ENCODE measurements at places on chromosomes 2 and 18.

DNA sequence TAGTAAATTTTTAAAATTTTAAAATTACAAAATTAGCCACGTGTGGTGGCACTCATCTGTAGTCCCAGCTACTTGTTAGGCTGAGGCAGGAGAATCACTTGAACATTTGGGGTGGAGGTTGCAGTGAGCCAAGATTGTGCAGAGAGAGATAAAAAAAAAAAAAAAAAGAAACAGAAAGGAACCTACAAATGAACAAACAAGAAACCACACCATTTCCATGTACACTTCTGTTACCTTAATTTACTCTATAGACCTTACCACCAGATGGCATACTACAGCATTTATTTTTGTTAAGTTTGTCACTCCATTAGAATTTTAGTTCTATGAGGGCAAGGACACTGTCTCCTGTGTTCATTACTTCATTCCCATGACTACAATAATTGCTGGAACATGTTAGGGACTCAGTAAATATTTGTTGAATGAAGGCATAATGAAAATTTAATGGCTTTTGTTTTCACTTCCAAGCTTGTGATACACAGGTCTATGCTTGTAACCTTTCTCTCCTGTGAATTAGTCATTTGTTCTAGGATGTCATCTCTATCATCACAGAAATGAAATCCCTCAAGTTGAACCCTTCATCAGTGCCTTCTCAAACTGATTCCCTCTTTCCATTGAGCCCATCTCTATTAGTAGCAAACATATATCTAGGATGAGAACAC, 76.0 kb downstream of the ARHGAP15 start:
- no peak for DNase-seq

- DNase-seq, result no peak
These were observed 3.0 kb downstream of the ASPRV1 start for GRCh38 chr2:69958480-69958879.

- DNase-seq, result no peak
These were observed 568.7 kb downstream of the METTL4 start for GRCh38 chr18:2002604-2003003.

- DNase-seq, result no peak
These were observed 317.1 kb upstream of the SPRED2 start for GRCh38 chr2:65749545-65749944.

GRCh38 chr18:63078471-63078870, 241.1 kb downstream of the BCL2 start:
- DNase-seq, result peak; percentile 70

DNA sequence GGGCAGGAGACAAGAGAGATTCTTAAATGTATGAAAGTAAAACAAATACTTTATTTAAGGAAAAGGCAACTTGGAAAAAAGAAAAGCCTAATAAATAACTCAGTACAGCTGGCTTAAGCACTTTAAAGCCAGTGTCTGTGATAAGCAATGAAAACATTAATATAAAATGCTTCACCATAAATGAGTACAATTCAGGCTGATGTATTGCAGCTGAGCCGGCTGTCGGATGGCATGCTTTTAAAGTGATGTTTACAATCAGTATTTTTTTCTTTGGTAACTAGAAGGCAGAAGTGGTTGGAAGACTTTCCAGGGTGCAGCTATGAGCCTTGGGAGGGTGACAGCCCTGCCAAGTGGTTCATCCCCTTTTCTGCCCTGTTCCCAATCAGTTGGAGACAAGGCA, 58.7 kb upstream of the CELF4 start:
- no peak for DNase-seq

GRCh38 chr2:71832844-71833243, 314.8 kb downstream of the CYP26B1 start:
- no peak for DNase-seq

DNA sequence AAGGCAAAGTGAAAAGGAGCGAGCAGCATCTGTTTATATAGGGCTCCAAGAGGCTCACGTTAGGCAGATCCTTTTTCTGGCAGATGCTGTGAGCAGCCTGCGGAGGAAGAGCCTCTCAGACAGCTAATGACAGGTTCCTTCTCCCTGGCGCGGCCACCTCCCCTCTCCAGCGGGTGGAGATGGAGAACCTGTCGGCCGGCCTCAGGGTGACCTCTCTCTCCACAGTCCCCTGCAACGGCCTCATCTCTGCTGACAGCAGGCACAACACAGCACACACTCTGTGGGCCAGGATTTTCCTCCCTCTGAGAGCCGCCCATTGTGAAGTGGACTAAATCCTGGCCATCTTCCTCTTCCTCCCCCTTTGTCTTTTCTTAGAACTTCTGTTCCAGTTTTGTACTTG, 119.8 kb downstream of the PRKCE start:
- DNase-seq, result no peak

DNA sequence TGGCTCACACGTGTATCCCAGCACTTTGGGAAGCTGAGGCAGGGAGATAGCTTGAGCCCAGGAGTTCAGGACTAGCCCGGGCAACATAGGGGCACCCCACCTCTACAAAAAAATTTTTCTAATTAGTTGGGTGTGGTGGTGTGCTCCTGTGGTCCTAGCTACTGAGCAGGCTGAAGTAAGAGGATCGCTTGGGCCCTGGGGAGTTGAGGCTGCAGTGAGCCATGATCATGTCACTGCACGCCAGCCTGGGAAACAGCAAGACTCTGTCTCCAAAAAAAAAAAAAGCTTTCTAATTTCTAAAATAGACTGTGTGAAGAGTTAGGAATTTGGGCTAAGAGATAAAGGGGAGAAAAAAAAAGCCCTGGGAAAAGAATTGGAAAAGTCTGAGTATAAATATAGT, 51.9 kb upstream of the NAB1 start:
- DNase-seq, result no peak

- DNase-seq, result no peak
These were observed 639.9 kb downstream of the ERBB4 start for GRCh38 chr2:211898702-211899101.

DNA sequence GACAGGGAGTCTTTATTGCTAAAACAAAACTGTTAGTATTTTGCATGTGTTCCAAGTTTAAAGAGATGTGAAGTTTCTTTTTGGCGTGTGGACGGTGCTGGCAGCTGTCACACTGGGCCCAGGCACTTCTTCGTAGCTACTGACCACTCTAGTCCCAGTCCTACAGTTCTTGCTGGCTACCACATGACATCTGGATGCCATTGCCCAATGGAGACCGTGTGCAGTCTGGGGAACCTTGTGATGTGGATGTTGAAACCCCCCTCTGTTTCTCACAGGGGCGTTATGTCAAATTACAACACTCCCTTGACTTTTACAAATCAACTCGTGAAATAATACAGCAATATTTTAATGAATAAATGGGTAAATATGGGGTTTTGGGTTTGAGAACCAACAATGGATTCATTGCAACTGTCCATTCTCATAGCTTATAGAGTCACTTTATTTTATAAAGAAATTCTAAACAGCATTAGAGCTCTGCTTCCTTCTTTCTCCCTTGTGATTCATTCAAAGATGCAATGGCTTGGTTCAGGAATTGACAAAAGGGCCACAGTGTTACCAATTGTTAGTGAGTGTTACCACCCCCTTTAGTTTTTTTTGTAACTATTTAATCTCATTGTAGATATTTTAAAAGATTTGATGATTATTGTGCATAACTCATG, 1.2 kb downstream of the GPD2 start:
- DNase-seq, result no peak

- no peak for DNase-seq
These were observed 476.9 kb upstream of the SMIM21 start for GRCh38 chr18:75904416-75904815.

- DNase-seq, result no peak
These were observed 10.7 kb downstream of the COL6A3 start for GRCh38 chr2:237403024-237403882.

GRCh38 chr2:149021761-149022160, 16.7 kb upstream of the LYPD6B start:
- no peak for DNase-seq

DNA sequence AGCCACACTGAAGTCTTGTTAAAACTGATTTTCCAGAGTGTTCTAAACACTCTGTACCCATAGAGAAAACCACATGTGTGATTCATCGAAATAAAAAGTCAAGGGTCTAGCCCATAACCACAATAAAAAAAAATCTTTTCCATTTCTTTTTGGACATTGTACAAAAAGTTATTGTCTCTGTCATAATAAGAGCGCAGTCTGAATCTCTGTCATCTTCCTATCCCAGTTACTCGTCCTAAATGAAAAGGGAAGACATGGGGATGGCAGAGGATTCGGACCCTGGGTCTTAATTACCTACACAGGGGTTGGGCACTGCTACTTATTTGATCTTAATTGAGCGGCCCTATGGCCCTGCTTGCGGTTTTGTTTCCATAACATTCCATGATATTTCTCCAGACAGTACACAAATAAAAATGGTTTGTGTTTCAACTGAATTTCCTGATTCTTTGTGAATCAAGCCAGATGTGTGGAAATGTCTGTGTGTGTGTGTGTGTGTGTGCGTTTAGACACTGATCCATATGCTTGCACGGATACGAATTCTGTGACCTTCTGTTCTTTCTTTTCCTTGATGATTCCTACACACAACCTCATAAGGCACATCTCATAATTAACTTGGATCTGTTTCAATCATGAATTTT, 133.4 kb upstream of the SPATS2L start:
- no peak for DNase-seq

DNA sequence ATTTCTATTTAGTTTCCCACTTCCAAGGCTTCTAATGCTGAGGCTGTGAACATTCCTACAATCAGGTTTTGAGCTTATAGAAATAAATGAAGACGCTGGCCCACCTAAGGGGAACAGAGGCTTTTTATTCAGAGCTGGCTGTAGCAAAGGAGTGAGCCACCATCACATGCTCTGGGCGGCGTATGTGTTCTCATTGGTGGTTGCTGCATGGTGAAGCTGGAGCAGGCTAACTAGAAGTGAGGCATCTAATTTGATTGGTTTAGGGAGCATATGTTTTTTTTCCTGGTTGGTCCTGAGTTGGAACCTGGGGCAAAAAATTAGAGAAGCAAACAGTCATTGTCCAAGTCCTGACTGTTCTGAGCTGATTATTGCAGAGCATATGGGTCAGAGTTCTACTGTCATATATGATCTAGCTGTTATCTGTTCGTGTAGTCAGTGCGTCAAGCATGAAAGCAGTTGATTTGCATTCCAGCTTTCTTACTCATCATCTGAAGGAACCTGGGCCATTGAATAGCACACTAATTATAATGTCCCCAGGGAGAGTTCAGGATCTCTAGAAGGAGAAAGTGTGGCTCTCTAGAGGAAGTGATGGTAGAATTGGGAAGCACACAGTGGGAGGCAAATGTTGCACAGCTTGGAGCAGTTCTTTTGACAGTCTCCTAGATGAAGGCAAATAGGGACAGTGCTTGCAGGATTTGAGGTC, 279.6 kb downstream of the PARD3B start:
- DNase-seq, result no peak

- no peak for DNase-seq
These were observed 271.7 kb upstream of the FSIP2 start for GRCh38 chr2:185466915-185467314.

- DNase-seq, result no peak
These were observed 27.3 kb downstream of the DCDC2C start for GRCh38 chr2:3730646-3731045.

DNA sequence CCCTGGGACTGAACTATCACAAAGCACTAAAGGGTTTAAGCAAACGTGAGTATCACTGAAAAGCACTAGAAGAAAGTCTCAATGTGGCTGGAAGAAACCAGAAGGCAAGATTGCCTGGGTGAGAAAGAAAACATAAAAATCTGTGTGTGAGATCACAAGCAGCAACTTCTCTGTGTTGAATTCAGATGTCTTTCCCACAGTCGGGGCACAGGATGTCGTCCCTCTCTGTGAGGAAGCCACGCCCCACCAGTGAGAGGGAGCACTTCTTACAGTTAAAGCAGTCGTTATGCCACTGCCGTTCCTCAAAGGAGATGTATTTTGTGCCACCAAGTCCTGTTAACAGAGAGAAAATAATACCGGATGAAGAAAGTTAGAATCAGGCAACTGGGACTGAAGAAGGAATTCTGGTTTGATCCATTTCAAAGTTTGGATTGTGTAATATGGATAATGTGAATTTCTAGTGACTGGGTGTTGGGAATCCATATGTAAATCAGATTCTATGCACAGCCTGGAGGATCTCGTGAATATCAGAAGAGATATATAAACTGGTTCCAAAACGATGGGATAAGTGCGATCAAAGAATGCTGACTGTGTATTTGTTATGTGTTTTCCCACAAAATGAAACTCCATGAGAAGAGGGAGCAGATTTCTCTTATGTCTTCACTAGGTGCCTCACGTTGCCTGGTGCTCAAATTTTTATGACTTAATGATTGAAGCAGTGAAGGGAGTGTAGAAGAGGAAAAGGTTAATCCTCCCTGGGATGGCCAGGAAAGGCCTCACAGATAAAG, 24.0 kb downstream of the C2orf49 start:
- no peak for DNase-seq

DNA sequence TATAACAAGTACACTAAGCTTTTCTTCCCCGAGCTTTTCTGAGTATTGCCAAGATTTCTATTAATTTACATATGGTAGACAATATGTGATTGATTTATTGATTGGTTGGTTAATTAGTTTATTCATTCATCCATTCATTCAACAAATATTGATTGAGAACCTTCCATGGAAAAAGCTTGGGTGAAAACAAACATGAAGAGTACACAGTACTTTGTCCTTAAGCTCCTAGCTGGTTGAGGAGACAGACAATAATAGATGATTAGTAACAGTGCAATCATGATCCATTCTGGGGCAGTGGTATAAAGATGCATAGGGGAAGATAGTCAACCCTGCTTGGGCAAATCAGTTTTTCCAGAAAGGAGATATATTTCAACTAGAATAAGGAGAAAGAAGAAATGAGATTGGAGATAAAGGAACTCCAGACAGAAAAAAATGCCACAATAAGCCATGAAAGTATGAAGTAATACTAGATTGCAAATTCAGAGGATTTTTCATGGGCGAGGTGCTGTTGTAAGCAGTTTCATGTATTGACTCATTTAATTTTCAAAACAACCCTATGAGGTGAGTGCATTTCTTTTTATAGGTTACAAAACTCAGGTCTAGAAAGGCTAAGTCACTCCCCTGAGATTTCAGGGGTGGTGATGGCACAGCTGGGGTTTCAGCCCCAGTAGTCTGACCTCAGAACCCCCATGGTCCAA, 129.5 kb downstream of the RND3 start:
- DNase-seq, result peak; percentile 40

DNA sequence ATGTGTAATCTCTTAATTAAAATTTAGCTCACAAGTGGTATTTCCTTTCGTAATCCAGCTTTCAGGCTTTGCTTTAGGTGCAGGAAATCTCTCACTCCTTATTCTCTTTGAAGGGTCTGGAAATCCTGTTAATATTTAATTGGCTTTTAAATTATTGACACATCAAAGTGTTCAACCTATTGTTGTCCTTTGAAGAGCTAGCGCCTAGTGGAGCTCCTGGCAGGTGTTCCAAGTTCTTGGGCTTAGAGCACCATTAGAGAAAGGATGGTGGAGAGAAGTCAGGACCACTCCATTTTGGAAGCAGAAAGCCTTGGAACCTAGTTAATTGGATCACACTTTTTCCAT, 92.4 kb downstream of the CABLES1 start:
- no peak for DNase-seq

GRCh38 chr18:44651918-44652572, 28.6 kb upstream of the SETBP1 start:
- DNase-seq, result no peak

- peak; percentile 54 for DNase-seq
These were observed at the start of gene CGREF1 for GRCh38 chr2:27118525-27119329. TSS of gene CGREF1 (minus strand) at chr2:27119128. CDS start at chr2:27104366, 14,762 bp downstream.
